Bone marrow (tissue), 2 donors: ENCODE measurements at places on chromosomes 16 and 17.
A peak's percentile ranks its signal among the peaks of the same experiment; 100 is the strongest.

GRCh38 chr16:49994006-49994405 lies 31.0 kb upstream of the CNEP1R1 start:
- no peak for DNase-seq

- no peak for DNase-seq
Observed at GRCh38 chr16:26840691-26841090, 226.0 kb upstream of the C16orf82 start.

DNA sequence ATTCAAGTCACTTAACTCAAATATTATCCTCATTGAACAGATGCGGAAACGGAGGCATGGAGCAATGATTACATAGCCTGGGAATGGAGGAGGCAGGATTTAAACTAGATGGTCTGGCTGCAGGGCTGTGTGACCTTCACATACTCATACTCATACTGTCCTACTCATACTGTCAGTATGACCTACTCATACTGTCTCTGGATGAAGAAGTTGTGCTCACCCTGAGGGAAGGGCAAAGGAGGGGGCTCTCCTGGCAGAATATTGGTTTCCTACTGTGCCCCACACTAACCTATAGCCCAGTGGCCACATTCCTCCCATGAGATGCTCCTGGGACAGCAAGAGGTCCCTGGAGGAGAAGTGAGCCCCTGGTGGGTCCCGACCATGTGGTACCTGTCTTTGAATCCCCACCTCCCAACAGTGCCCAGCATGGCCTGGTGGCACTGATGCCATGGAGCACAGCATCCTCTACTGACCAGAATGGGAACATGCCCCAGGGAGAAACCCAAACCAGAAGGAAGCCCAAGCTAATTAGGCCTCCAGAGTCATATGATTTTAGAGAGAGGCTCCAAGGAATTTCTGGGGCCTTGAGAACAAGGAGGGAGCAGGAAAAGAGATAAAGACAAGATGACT lies 197.3 kb upstream of the SDK2 start:
- no peak for DNase-seq

DNA sequence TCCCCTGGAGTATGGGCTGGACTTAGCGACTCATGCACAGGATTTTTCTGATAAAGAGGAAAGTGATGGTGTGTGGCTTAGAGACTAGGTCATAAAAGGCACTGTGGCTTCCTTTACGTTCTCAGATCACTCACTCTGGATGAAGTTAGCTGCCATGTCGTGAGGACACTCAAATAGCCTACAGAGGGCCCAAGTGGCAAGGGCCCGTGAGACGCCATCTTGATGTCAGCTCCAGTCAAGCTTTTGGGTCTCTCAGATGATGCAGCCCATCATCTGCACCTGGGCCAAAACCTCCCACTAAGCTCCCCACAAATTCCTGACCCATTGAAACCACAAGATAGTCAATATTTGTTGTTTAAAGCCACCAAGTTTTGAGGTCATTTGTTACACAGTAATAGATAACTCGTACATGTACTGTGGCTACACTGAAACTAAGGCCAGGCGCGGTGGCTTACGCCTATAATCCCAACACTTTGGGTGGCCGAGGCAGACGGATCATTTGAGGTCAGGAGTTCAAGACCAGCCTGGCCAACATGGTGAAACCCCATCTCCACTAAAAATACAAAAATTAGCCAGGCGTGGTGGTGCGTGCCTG lies 14.7 kb downstream of the ST6GALNAC2 start:
- no peak for DNase-seq

GRCh38 chr16:30567160-30567990 lies 4.1 kb downstream of the ZNF688 start:
- DNase-seq, result peak; percentile 10

GRCh38 chr16:22427556-22427955 lies 53.1 kb upstream of the CDR2 start:
- DNase-seq, result no peak

DNA sequence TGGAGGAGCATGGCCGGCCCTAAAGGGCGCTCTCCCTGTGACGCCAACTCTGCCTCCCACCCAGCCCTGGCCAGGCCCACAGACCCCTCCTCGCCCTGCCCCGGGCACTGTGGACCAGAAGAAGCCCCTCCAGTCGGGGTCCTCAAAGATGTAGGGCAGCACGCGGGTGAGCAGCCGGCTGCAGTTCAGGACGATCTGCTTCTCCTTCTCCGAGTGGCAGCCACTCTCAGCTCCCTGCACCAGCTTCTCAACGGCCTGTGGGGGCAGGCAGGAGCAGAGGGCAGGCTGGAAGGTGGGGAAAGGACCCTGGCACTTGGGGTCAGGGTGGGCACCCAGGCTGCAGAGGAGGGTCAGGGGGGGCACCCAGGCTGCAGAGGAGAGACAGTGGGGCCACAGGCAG lies 8.9 kb downstream of the HID1 start:
- DNase-seq, result no peak

DNA sequence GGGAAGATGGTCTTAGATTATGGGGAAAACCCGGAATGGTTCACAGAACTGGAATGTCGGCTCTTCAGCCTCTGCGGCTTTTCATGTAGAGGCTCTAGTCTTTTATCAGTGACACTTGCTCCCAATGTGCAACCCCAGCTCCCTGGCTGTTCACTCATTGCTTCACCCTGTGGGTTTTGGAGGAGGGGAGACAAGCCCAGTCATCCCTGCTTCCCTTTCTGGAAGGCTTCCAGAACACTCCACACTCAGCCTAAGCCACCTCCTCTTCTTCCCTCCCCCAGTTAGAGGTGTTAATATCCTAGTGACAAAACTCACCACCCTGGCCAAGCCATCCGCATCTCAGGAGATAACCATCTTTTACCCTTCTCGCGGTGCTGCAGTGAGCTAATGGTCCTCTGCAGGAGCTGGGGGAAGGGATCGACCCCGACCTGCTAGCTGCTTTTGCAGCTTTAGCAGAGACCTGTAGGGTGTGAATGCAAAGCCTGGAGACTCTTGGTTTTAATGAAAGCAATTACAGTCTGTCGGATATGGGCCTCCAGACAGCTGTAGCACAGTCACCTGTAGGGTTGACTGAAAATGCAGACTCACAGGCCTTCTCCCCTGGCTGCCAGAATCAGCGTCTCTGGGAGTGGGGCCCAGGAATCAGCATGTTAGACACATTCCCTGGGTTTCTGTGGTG lies 24.3 kb upstream of the LASP1NB start:
- peak; percentile 33 for DNase-seq
